Panc1 (cell line): ENCODE measurements at places on chromosomes 2 and 18. TPM values are rescaled to one million over a fixed set of nuclear protein-coding genes. Genes with fewer than 3 reads are reported as not detected.

MAB21L4 gene
- 0.21 TPM for total RNA-seq

CNTNAP5 gene
- total RNA-seq, result not detected

IL36A gene
- not detected for total RNA-seq

ZCCHC2 gene
- 18.2 TPM for total RNA-seq

UGT1A5 gene
- total RNA-seq, result not detected

KCNIP3 gene
- 17.5 TPM for total RNA-seq

FN1 gene
- 4.2 TPM for total RNA-seq

KLHL30 gene
- 0.26 TPM for total RNA-seq

C2orf81 gene
- total RNA-seq, result 3.9 TPM

SOCS6 gene
- 43.0 TPM for total RNA-seq

SIX2 gene
- 0.51 TPM for total RNA-seq

RAB27B gene
- total RNA-seq, result 3.9 TPM

COL4A3 gene
- 0.18 TPM for total RNA-seq

ALPP gene
- total RNA-seq, result 7.3 TPM

PLB1 gene
- total RNA-seq, result 0.80 TPM

PCARE gene
- not detected for total RNA-seq

MATN3 gene
- 3.5 TPM for total RNA-seq

DNAH7 gene
- 0.98 TPM for total RNA-seq

CSRNP3 gene
- not detected for total RNA-seq

CASP10 gene
- 0.87 TPM for total RNA-seq

NPHP1 gene
- 7.2 TPM for total RNA-seq

LOXHD1 gene
- not detected for total RNA-seq

RUFY4 gene
- not detected for total RNA-seq

ZNF892 gene
- 8.1 TPM for total RNA-seq

DSG4 gene
- total RNA-seq, result not detected

TXNL4A gene
- total RNA-seq, result 416 TPM

IL1B gene
- total RNA-seq, result not detected

NT5C1B gene
- not detected for total RNA-seq

CYBRD1 gene
- 2.5 TPM for total RNA-seq

UGT1A10 gene
- not detected for total RNA-seq

B3GNT2 gene
- total RNA-seq, result 14.1 TPM
